ENCODE measurements at places on chromosomes 6 and 20. TPM values are rescaled to one million over a fixed set of nuclear protein-coding genes. Genes with fewer than 3 reads are reported as not detected.

EDN3 gene
- total RNA-seq, result not detected

MROH8 gene
- 3.3 TPM for total RNA-seq

SNRPB2 gene
- total RNA-seq, result 57.9 TPM

SOX4 gene
- 32.8 TPM for total RNA-seq

MEI4 gene
- not detected for total RNA-seq

DNA sequence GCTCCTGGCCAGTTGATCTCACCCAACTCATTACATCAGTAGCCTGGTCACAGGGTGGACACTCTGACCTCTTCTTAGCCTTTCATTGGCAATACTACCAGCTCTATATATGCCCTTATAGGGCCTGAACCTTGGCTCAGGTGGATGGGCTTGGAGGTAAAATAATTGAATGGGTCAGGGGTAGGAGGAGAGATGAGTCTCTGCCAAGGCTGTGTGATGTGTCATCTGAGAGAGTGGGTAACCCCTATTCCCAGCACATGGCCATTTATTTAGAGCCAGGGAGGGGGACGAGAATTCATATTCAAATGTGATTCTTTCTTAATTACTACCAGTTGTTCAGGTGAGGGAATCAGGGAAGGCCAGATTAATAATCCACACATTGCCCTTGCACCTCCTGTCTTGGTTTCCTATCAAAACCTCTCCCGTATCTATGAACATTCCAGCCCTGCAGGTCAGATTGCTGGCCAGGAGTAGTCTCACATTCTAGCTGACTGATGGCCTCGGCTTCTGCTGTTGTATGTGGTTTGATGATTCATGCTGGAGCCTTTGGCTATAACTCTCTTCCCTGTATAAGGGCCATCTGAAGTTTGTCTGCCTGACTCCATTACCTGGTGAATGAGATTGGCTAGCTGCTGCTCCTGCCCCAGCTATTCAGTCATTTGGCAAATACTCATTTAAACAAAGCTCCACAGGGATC, 13.4 kb downstream of the C20orf173 start:
- DNase-seq, result peak; percentile 95

DNA sequence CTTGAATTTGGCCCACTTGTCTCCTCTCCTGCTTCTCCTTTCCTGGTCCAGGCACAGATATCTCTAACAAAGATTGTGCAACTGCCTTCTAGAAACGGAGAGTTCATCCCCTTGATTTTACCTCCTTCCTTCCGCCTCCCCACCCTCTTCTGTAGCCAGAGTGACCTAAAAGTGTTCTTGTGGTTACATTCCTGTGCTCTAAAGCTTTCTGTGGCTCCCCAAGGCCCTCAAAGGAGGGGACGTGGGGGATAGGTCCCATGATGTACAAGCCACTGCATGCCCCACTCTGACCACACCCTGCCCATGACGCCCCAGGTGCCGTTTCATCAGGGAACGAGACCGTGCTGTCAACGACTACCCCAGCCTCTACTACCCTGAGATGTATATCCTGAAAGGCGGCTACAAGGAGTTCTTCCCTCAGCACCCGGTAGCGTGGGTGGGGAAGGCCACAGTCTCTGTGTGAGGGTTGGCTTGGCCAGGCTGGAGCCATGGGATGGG, 8.2 kb downstream of the CDC25B start:
- DNase-seq, result no peak

GRCh38 chr20:46014517-46015396, 6.0 kb downstream of the MMP9 start:
- DNase-seq, result no peak

DNA sequence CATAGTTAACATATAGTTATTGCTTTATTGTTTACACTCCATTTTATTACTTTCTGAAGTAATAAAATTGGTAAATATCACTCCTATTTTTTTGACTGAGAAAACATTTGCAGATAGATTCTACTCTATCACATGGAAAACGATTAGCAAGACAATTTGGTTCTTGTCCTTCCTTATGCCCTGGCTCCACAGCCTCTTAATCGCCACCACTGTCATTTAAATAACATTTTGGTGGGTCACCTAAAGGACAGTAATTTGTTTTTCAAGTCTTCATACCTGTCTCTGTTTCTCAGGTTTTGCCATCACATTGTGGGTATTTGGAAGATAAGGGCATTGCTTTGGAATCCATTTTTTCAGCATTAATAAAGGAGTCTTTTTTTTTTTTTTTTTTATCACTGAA, 521.5 kb upstream of the IRAK1BP1 start:
- no peak for DNase-seq

GRCh38 chr6:111339294-111339693, 143.7 kb downstream of the REV3L start:
- DNase-seq, result no peak

GRCh38 chr6:43222418-43223059, 6.7 kb downstream of the DNPH1 start:
- no peak for DNase-seq

GRCh38 chr6:35388772-35389352, 46.5 kb downstream of the PPARD start:
- no peak for DNase-seq

GRCh38 chr6:72894091-72894490, 272.2 kb downstream of the KCNQ5 start:
- DNase-seq, result peak; percentile 51

- DNase-seq, result no peak
These were observed 93.1 kb downstream of the EPB41L2 start for GRCh38 chr6:130969791-130970491.

DNA sequence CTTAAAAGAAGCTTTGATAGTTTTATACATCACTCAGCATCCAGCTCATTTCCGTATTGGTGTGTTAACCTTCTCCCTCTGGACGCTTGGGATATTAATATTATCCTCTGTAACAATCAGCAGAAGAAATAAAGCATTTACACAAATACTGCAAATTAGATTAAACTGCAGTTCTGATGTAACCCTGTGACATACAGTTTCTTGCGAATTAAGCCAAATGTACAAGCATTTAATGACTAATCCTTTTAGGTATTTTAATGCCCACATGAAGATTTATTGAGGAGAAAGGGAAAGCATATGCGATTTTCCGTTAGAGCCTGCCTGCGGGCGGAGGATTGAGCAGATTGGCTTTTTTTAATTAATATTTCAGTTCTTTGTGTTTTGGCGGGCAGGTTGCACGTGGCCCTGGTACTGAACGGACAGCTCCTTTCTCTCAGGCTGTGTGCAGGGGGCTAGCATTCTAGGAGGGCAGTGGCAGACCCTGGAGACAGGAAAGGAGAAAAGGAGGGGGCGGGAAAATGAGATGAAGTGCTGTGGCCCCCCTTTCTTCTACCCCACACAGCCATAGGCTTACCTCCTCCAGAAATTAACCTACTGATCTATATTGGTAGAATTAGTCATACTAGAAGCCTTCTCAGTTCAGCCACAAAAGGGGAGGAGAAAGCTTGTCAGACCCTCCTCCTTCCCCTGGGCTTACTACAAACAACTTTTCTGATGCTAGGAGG, 14.1 kb upstream of the TFAP2D start:
- no peak for DNase-seq

- no peak for DNase-seq
These were observed at the start of gene ENPP3 for GRCh38 chr6:131636880-131637792. ENPP3 (plus strand) TSS chr6:131637302; CDS start chr6:131637385, 83 bp downstream.

GRCh38 chr20:62134735-62135231, 8.4 kb downstream of the PSMA7 start:
- no peak for DNase-seq

GRCh38 chr6:166168616-166169548, 1.2 kb upstream of the TBXT start:
- no peak for DNase-seq

- DNase-seq, result no peak
These were observed 115.0 kb downstream of the SCP2D1 start for GRCh38 chr20:18928626-18929025.

GRCh38 chr6:44629636-44630035, 242.1 kb downstream of the CDC5L start:
- DNase-seq, result no peak

DNA sequence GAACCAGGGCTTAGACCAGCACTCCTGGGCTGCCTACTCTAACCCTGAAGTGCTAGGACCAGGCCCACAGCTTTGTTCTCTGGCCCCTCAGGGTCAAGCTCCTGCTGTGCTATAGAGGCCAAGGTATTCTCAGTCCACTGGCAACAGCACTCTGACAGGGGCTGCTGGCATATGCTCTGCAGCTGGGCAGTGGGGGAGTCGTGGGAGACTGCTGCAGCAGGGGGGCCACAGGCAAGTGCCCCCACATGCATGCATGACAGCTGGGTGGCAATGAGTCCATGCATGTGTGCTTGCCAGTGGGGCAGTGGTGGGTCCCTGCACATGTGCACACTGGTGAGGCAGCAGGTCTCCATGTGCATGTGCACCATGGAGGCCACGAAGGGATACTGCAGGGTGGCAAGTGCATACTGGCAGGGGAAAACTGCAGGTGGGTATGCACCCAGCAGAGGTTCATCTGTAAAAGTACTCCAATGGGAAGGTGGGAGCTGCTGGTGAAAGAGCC, 364.9 kb upstream of the IRAK1BP1 start:
- no peak for DNase-seq

- peak; percentile 25 for DNase-seq
These were observed 84.2 kb downstream of the MYB start for GRCh38 chr6:135265278-135265677.

GRCh38 chr6:57262901-57263694, 41.0 kb upstream of the RAB23 start:
- no peak for DNase-seq
